ENCODE measurements at places on chromosomes 4 and X.

DNA sequence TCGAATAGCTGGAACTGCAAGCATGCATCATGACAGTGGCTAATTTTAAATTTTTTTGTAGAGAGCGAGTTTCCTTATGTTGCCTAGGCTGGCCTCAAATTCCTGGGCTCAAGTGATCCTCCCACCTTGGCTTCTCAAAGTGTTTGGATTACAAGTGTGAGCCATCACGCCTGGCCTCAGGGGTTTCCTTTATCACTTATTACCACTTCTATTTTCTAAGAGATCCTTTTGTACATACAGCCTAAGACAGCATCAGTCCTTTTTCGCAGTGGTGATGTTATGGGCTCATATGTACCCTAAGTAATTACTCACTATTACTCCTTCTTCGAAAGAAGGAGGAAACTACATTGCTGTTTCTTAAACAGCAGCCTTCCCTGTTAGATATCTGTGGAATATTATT lies 54.1 kb upstream of the CDKN2AIP start:
- DNase-seq, result no peak

DNA sequence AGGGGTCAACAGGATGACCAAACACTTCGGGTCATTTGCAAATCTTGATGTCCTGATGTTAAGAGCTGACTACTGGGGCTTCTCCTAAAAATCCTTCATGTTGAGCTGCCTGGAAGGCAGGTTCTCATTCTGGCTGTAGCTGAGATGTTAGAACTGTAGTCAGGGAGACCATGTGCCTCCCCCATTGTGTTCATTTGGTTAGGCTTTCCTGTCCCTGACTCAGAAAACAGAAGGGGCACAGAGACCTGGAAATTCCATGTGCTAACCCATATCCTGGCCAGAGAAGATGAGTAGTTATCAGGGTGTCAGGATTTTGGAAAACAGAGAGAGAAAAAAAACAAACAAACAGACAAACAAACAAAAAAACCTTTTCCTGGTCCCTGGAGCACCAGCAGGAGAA lies 177.5 kb downstream of the AR start:
- no peak for DNase-seq

DNA sequence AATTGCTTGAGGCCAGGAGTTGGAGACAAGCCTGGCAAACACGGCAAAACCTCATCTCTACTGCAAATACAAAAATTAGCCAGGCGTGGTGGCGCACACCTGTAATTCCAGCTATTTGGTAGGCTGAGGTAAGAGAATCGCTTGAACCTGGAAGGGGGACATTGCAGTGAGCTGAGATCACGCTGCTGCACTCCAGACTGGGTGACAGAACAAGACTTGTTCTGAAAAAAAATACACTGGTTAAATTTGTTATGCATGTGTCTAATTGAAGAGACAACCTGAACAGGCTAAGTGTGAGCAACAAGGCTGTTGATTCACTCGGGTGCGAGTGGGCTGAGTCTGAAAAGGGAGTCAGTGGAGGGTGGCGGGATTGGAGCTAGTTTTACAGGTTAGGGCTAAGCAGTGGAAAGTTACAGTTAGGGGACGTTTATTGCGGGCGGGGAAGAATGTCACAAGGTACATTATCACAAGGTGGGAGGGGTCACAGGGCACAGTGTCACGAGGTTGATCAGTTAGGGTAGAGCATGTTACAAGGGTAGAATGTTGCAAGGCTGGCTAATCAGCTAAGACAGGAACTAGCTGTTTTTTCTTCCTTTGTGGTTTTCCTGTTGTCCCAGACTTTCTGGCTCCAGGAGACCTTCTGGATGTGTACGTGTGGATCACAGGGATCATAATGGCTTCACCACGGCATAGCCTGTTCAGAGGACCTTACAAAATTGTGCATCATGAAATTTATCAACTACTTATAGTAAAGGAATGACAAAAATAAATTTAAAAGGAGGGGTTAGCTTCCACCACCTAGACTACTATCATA lies 115.8 kb downstream of the NAA11 start:
- peak; percentile 53 for DNase-seq

DNA sequence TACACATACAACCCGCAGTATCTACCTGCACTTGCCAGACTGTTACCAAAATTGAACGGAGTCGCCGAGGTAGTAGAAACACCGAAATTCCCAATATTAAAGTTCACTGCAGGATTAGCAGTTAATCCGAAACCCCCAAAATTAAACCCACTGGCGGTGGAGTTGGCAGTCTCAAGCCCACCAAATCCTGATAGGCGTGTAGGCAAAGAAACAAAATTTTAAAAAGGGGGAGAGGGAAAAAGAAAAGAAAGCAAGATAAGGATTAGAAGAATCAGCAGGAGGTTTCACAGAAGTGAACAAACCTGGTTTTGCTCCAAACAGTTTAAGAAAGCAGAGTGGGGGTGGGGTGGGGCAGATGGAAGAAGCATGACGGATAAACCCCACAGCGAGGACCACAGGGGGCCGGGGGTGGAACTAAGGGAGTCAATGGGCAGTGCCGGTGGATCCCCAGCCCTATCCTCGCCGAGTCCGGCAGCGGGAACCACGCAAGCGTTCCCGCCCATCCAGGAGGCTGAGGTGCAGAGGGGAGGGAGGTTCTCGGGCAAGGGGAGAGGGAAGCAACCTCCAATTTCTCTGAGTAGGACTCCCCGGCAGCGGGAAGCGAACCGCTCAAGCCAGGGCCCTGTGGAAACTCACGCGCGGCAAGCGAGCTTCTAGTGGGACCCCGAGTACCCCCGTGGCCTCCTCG lies 599 bp downstream of the NUP54 start:
- peak; percentile 81 for DNase-seq

GRCh38 chr4:139645458-139645857 lies 20.2 kb upstream of the MGST2 start:
- no peak for DNase-seq

- DNase-seq, result no peak
Observed at GRCh38 chr4:22551550-22551949, 35.7 kb upstream of the ADGRA3 start.

- peak; percentile 56 for DNase-seq
Observed at GRCh38 chr4:17787315-17787714, 5.9 kb upstream of the FAM184B start.

DNA sequence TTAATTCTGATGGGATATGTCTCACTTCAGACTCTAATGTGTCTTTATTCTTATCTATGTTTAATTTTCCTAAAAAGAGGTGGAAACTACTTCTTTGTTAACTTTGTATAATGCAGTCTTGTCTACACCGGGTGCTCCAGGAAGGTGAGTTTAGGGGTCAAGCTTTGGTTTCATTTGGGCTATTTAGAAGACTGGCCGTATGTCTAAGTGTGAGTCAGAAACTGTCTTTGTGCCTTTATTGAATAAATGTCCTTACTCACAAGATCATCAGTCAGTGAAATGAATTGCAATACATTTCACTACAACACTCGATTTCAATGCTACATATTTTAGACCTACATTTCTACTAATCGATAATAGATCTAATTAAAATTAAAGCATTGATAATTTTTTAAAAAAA lies 56.2 kb downstream of the PROM1 start:
- DNase-seq, result no peak

DNA sequence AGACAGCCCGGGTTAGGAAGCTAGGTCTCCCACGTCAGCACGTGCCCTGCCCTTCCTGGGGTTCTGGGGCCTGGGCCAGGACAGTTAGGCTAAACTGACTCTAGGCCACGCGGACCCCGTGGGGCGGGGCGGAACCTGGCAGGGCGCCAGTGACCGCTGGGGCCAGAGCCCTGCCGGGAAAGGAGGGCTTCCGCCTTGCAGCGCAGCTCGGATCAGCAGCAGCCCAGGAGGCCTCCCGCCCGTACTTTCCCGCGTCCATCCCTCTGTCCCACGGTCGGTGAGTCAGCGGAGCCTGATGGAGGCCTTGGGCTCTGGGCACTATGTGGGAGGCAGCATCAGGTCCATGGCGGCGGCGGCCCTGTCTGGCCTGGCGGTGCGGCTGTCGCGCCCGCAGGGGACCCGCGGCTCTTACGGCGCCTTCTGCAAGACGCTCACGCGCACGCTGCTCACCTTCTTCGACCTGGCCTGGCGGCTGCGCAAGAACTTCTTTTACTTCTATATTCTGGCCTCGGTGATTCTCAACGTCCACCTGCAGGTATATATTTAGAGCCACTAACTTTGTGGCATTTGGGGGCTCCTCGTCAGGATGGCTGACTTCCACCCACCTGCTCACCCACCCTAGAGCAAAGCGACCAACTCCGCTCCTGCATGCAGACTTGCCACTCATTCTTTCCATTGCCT lies at the start of gene SMIM10:
Gene SMIM10 (plus strand): TSS at position 191 of the 681 bp plus-strand sequence. CDS start 105 bp downstream, at position 296.
- peak; percentile 86 for DNase-seq

- DNase-seq, result peak; percentile 36
Observed at GRCh38 chr4:150583287-150584110, 1.5 kb downstream of the MAB21L2 start.

GRCh38 chr4:7104366-7105031 lies 36.6 kb upstream of the GRPEL1 start:
- DNase-seq, result no peak

DNA sequence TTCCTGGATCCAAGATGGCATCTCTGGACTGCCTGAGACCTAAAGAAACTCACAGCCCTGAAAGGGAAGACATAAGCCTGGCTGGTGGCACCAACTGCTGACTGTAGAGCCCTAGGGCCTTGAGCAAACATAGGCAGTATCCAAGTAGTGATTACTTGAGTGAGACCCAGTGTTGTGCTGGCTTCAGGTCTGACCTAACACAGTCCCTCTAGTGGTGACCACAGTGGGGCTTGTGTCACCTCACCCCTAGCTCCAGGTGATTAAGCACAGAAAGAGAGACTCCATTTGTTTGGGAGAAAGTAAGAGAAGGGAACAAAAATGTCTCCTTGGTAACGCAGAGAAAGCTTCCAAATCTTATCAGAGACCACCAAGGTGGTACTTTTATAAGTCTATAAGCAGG lies 496.3 kb upstream of the HTR2C start:
- no peak for DNase-seq

- peak; percentile 82 for DNase-seq
Observed at GRCh38 chrX:141176586-141177451, at the start of gene LDOC1. Gene LDOC1, minus strand, starts transcription at chrX:141177129. Its CDS starts 108 bp downstream, at chrX:141177021.

DNA sequence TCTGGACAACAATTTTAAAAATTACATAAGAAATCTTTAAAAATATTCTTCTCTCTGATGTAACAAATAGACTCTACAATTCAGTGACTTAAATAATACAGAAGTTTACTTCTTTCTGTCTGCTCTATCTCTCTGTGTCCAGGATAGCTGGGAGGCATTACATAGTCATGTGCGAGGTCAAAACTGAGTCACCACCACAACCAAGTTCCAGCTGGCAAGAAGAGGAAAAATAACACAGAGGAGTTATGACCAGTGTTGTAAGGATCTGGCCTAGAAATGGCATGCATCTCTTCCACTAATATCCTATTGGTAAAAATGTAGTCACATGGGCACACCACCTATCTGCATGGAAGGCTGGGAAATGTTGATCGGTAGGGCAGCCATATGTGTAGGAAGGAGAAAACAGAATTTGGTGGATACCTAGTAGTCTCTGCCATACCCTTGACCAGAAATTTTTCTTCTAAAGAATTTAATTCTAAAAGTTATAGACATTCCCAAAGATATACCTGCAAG lies 39.4 kb upstream of the WDFY3 start:
- DNase-seq, result peak; percentile 89

DNA sequence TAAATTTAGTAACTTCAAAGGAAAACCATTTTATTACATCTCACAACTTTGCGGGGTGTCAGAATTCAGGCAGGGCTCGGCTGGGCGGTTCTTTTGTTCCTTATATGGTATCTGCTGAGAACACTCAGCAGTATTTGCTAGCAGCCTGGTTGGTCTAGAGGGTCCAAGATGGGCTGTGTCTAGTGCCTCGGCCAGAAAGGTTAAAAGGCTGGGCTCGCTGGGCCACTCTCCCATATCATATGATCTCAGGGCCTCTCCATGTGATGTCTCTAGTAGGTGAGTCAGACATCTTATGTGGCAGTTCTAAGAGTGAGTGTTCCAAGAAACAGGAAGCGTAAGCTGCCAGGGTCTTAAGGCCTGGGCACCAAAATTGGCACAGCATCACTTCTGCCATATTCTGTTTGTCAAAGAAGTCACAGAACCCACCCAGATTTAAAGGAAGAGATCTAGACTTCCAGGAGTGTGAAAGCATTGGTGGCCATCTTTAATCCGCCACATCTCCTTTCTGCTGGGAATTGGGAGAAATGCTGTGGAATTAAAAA lies 100.9 kb upstream of the ATP6AP2 start:
- no peak for DNase-seq

GRCh38 chr4:70892086-70892769 lies 9.9 kb upstream of the MOB1B start:
- DNase-seq, result no peak

DNA sequence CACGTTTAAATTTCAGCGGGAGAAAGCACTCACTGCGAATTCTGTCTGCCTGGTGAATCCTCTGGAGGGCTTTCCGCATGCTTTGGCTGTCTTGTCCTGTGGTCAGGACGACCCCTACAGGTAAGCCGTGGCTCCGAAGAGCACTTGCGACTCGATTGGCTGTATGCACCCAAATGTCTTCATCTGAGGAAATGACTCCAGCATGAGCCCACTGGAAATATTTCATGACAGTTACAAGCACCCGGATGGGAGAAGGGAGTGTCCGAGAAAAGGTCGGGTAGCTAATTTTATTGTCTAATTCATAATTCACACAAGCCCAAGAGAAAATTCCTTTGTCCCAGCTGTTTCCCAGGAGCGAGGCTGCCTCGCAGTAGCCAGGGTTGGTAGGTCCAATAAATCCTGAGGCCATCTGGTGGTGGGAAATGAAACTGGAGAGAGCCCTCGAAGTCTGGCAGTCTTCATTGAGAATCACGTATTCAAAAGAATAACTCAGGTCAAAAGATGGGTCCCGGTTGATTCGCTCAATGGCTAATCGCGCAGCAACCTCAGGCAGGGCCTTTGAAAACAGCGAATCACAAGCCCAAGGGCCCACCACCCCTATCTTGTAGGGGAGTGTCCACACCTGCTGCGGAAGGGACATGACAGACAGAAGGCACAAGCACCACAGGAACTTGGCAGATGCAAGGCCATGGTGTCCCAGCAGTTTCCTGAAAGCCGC lies 6.6 kb downstream of the GUCY2F start:
- peak; percentile 56 for DNase-seq

DNA sequence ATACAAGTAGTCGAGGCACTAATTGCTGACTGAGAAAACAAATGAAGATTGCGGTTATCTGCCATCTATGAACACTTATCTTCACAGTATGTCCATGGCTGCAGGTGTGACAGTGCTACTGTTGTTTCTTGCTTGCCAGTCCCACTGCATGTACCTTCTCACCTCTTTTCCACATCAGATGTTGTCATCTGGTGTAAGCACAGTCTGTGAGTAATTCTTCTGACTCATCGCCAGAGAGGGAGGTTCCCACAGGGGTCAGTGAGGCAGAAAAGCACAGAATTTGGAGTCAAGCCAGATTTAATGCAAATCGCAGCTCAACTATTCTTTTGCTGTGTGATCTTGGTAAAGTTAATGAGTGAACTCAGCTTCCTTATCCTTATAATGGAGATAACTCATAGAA lies 144.4 kb downstream of the GLRA2 start:
- DNase-seq, result peak; percentile 76

- no peak for DNase-seq
Observed at GRCh38 chr4:67451464-67451863, 93.8 kb downstream of the CENPC start.

GRCh38 chr4:85725721-85726170 lies 250.8 kb downstream of the ARHGAP24 start:
- peak; percentile 77 for DNase-seq

- DNase-seq, result no peak
Observed at GRCh38 chr4:145130130-145130529, 32.0 kb downstream of the ABCE1 start.
